ENCODE measurements at places on chromosomes 1 and 21. TPM values are rescaled to one million over a fixed set of nuclear protein-coding genes. Genes with fewer than 3 reads are reported as not detected.

MRAP gene
- total RNA-seq: not detected

RAVER2 gene
- total RNA-seq: 1.5 TPM

C1orf226 gene
- not detected for total RNA-seq

LRRC3 gene
- total RNA-seq: 0.85 TPM

OR10Z1 gene
- total RNA-seq: not detected

CDA gene
- not detected for total RNA-seq

BACE2 gene
- 1.4 TPM for total RNA-seq

HSPA6 gene
- total RNA-seq: 0.50 TPM

NHLH2 gene
- not detected for total RNA-seq
